ENCODE measurements at places on chromosomes 3 and 15.

DNA sequence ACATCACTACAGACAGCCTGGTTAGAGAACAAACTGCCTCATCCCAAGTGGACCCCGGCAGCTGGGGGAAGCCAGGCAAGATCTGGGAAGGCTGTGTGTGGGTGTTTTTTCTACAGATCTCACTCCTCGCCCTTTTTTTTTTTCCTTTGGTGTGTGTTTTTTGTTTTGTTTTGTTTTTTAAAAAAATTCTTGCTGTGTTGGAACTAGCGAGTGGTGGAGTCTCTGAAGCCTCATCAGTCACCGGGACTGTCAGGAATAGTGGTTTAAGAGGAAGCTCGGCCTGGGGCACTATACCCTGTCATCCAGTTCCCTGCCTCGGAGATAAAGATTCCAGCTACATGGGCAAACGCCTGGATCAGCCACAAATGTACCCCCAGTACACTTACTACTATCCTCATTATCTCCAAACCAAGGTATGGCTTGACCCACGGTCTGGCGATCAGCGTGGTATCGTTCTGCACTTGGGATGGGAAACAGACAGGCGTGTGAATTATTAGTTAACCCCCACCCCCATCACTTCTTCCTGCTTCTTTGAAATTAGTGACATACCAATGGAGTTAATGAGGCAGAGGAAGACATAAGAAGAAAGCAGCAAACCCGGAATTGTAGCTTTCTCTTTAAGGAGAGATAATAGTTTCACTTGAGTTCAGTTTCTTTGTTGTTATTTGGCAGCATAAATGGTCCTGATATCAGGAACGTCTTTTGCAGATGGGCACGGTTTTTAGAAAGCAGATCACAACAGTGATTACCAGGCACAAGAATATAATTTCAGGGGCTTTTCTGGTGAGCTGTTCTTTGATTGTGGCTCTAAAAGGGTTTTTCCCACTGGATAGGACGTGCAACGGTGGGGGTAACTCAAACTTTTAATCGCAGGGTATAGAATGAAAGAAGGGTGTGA, 722 bp downstream of the RBMS3 start:
- H3K4me1 ChIP-seq: peaks cover 2% of the 10 kb centered on the region
- peak overlapping the region; percentile 3 for H3K4me3 ChIP-seq
- no peaks in the 10 kb centered on the region for H3K36me3 ChIP-seq

GRCh38 chr3:182795389-182795782, 2.1 kb downstream of the ATP11B start:
- H3K27me3 ChIP-seq: no peaks in the 10 kb centered on the region
- no peak overlapping the region for H3K27ac ChIP-seq
- no peaks in the 10 kb centered on the region for H3K36me3 ChIP-seq

GRCh38 chr3:46116996-46117395, 89.7 kb upstream of the XCR1 start:
- no peak for DNase-seq
- no peaks in the 10 kb centered on the region for H3K36me3 ChIP-seq
- no peaks in the 10 kb centered on the region for H3K27me3 ChIP-seq
- no peak overlapping the region for H3K4me3 ChIP-seq
- H3K27ac ChIP-seq: no peak overlapping the region
- no peaks in the 10 kb centered on the region for H3K4me1 ChIP-seq

- no peaks in the 10 kb centered on the region for H3K4me1 ChIP-seq
- no peaks in the 10 kb centered on the region for H3K36me3 ChIP-seq
- DNase-seq: no peak
- no peak overlapping the region for H3K4me3 ChIP-seq
These were observed 36.0 kb downstream of the ADAMTS9 start for GRCh38 chr3:64651741-64652241.

DNA sequence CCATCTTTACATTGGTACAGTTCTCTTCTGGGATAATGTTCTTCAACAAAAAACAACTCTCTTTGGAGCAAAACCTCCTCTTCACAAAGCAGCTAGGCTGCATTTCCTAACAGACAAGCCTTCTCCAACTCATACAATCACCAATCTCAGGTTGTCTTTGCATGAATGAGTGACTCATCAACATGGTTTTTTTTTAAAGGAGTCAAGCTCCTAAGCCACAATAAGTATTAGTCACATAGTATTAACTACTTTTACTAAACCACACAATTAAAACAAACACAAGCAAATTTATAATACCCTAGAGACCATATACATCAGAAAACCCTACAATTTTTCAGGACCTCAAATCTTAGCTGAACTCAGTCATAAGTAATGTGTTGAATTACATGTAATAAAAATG, 137.4 kb downstream of the TBC1D5 start:
- no peak overlapping the region for H3K27ac ChIP-seq
- no peak for DNase-seq
- H3K4me1 ChIP-seq: no peaks in the 10 kb centered on the region
- no peak overlapping the region for H3K4me3 ChIP-seq
- no peaks in the 10 kb centered on the region for H3K36me3 ChIP-seq

DNA sequence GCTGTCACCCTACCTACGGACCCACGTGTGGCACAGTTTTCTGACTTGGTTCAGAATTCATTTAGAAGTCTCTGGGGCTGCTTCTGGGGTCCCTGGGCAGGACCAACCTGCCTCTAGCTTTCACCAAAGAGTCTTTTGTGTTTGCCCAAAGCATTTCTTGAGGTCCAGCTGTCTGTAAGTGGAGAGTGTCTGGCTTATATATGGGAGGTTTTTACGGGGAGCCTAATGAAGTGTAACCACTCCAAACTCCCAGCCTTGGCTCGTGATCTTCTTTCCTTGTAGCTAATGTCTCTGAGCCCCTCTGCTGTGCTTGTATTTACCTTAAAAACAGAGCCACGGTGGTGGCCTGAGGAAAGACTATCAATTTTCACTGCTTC, 109.0 kb upstream of the CTDSPL start:
- no peak for DNase-seq
- H3K4me1 ChIP-seq: no peaks in the 10 kb centered on the region
- H3K27me3 ChIP-seq: no peaks in the 10 kb centered on the region
- H3K36me3 ChIP-seq: no peaks in the 10 kb centered on the region
- H3K4me3 ChIP-seq: no peak overlapping the region

DNA sequence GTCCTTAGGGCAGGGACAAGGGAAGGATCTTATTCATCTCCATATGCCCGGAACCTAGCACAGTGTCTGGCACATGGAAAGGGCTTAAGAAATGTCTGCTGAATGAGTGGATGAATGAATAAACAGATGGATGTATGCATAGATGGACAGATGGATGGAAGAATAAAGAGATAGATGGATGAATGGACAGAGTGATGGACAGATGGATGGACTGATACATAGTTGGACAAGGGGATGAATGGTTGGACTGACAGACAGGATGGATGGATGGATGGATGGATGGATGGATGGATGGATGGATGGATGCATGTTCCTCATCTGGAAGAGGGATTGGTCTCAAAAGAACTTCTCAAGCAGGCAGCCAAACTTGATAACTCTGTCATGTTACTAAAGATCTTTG, 177.6 kb downstream of the MEGF11 start:
- H3K36me3 ChIP-seq: no peaks in the 10 kb centered on the region

- H3K4me3 ChIP-seq: no peak overlapping the region
- no peaks in the 10 kb centered on the region for H3K36me3 ChIP-seq
- H3K27me3 ChIP-seq: no peaks in the 10 kb centered on the region
- H3K27ac ChIP-seq: no peak overlapping the region
- no peak for DNase-seq
These were observed 493.4 kb upstream of the TGFBR2 start for GRCh38 chr3:30112902-30113484.

DNA sequence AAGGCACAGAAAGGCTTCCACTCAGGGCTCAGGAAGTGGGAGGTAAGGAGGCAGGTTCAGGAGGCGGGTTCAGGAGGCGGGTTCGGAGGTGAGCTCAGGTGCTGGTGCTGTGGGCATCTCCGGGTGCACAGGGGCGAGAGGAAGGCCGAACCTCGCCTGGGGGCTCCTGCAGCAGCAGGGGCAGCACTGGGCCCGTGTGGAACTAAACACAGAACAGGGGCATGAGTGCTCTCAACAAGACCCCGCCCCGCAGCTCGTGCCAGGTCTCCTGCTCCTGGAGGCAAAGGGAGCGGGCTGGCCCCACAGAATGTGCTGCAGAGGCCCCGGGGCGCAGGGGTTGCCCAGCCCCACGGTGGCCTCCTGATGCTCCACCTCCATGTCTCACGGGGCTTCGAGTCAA, 13.7 kb downstream of the ZDHHC19 start:
- peaks cover 3% of the 10 kb centered on the region for H3K4me1 ChIP-seq
- H3K27ac ChIP-seq: no peak overlapping the region
- no peak for DNase-seq
- H3K4me3 ChIP-seq: no peak overlapping the region

DNA sequence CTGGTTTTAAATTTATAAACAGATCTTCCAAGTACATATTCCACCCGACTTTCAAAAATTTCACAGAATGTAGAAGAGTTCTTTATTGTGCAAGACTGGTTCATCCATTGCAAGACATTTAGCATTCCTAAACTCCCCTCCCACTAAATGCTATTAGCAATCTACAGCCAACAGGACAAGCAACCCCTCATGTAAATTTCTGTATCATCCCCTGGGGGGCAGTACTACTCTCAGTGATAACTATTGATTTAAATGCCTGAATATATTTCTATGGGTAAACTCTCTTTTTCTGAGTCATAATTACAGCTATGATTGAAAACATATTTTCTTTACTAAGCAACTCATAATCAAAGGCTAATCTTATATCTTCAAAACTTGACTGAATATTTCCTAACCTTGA, 10.7 kb upstream of the SLC15A2 start:
- no peak for DNase-seq
- H3K27me3 ChIP-seq: no peaks in the 10 kb centered on the region
- H3K4me1 ChIP-seq: no peaks in the 10 kb centered on the region
- no peak overlapping the region for H3K4me3 ChIP-seq
- H3K36me3 ChIP-seq: no peaks in the 10 kb centered on the region

DNA sequence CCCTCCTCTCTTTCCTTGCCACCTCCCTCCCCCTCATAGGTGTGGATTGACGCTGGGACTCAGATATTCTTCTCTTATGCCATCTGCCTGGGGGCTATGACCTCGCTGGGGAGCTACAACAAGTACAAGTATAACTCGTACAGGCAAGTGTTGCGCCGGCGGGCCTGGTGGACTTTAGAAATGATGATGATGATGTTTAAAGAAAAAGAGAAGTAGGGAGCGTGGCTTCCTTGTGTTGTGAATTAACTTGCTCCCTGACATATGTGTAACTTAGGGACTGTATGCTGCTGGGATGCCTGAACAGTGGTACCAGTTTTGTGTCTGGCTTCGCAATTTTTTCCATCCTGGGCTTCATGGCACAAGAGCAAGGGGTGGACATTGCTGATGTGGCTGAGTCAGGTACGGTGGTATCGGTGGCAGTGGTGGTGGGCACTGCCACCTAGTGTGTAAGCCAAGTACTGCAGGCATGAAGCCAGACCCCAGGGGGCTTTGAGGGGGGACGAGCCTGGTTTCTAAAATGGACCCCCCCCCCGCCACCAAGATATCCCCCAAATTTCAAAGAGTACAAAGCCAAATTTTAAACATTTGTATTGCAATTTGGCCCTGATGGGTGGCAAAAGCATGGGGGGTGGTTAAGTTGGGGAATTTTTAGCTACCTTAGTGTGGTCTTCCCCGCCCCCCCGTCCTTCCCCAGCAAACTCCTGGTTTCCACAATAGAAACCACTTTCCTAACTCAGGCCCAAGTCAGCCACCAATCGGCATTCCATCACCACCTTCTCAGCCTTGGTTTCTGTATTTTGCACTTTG, 65.6 kb downstream of the SLC6A6 start:
- H3K27me3 ChIP-seq: no peaks in the 10 kb centered on the region
- DNase-seq: peak; percentile 37
- H3K27ac ChIP-seq: no peak overlapping the region
- no peaks in the 10 kb centered on the region for H3K4me1 ChIP-seq
- no peak overlapping the region for H3K4me3 ChIP-seq

DNA sequence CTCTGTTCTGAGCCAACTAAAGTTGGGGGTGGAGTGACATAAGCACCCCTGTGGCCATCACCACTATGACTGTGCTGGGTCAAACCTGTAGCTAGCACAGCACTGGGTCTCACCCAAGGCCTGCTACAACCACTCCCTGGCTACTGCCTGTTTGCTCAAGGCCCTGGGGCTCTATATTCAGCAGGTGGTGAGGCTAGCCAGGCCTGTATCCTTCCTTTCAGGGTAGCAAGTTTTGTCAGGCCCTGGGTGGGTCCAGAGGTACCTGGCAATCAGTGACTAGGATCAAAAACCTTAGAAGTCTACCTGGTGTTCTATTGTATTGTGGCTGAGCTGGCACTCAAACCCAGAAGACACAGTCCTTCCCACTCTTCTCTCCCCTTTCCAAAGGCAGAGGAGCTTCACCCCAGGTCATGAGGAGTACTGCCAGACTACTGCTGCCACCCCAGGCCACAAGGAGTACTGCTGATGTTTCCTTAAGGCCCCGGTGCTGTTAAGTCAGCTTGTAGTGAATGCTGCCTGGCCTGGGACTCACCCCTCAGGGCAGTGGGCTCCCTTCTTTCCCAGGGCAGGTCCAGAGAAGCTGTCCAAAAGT, 170.8 kb downstream of the IGSF11 start:
- no peak overlapping the region for H3K4me3 ChIP-seq
- H3K36me3 ChIP-seq: no peaks in the 10 kb centered on the region
- no peak overlapping the region for H3K27ac ChIP-seq
- DNase-seq: no peak
- no peaks in the 10 kb centered on the region for H3K4me1 ChIP-seq

- no peaks in the 10 kb centered on the region for H3K36me3 ChIP-seq
- no peak overlapping the region for H3K27ac ChIP-seq
- no peak for DNase-seq
- H3K4me3 ChIP-seq: no peak overlapping the region
- H3K4me1 ChIP-seq: no peaks in the 10 kb centered on the region
These were observed 14.3 kb upstream of the SHQ1 start for GRCh38 chr3:72862314-72863090.

DNA sequence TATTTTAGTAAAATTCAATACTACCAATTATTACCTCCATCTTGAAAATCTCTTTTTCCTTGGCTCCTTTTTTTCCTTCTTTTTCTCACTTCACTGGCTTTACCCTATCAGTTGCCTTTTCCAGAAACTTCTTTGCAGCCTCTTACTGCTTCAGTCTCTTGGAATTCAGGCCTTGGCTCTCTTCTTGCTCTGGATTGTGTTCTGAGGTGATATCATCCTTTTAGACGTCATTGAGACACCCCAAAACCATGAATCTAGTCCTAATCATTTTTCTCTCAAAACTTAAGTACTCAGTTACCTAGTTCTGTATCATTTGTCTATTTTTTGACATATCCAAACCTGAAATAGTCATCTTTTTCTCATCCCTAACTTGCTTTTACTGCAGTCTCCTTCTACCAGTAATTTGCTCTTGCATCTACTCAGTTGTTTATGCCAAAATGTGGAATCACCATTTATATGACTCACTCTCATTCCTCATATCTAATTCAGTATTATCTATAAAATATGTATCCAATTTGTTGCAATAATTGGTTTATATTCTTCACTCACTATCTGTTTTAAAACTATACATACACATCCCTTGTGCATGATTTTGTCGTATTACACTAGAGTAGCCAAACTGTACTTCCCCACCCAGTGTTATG, 703.2 kb upstream of the CCDC54 start:
- no peaks in the 10 kb centered on the region for H3K4me1 ChIP-seq
- H3K27ac ChIP-seq: no peak overlapping the region
- H3K27me3 ChIP-seq: no peaks in the 10 kb centered on the region
- DNase-seq: no peak

All from iPS DF 6.9 (cell line).